Esophagus muscularis mucosa (tissue), 4 donors: ENCODE measurements at places on chromosomes 16 and 17.

- DNase-seq: no peak
Observed at GRCh38 chr17:30212750-30213149, 22.7 kb downstream of the SLC6A4 start.

DNA sequence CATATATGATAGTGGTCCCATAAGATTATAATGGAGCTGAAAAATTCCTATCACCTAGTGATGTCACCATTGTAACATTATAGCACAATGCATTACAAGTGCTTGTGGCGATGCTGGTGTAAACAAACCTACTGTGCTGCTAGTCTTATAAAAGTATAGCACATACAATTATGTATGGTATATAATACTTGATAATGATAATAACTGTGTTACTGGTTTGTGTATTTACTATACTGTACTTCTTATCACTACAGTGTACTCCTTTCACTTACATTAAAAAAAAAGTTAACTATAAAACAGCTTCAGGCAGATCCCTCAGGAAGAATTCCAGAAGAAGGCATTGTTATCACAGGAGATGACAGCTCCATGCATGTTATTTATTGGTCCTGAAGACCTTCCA, 122.0 kb upstream of the NACA2 start:
- no peak for DNase-seq

GRCh38 chr16:20720251-20720650, 21.4 kb downstream of the THUMPD1 start:
- no peak for DNase-seq

DNA sequence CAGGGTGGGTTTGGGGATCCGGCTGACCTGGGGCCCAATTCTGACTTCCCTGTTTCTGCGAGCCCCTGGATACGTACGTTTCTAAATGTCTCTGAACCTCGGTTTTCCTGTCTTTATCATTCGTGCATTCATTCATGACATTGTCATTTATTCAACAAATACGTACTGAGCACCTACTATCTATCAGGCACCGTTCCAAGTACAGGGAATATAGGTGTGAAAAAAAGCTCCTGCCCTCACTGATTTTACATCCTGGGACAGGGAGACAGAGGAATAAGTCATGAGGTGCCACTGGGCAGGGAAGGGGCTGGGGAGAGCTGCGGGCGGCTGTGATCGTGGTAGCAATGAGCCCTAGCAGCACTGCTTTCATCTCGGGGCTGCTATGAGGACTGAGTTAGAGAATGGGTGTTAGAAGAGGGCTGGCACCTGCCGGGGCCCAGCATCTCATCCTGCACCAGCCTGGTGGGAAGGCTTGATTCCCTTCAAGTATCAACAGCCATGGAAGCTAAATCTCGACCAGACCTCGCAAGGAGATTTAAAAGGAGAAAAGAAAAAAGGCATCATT, 88.3 kb upstream of the DNAH17 start:
- no peak for DNase-seq

DNA sequence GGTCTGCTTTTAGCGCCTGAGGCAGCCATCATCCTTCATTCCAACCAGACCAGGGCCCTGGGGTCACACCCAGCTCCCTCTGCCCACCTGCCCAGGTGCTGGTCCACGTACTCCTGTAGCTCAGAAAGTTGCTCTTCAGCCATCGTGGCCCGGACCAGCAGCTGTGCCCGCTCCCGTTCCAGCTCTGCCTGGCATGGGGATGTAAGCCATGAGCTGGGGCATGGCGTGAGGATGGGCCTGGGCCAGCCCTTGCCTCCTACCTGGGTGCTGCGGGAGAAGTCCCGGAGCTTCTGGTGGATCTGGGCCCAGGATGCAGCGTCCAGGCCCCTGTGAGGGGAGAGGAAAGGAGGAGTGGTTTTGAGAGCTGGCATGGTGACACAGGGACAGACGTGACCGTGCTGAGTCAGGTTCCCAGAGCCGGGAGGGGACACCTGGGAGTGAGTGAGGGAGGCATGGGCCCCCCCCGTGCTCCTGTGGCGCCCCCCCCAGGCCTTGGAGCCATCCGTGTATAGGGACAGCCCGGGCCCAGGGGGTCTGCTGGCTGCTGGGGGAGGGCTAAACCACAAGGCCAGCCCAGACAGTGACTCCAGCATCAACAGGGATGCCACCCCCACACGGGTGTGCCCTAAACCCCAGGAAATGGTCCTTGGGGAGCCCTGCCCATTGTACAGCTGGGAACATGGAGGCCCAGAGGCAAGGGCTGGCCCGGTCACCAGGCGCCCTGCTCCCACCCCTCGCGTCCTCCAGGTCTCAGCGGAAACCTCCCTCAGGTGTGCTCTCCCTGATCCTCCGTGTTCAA, 2.1 kb downstream of the ANTKMT start:
- DNase-seq: no peak
